NCI-H2171 (cell line): ENCODE measurements at places on chromosomes 2 and 18.

GRCh38 chr2:239853121-239853520 lies 172.0 kb downstream of the NDUFA10 start:
- DNase-seq: no peak

GRCh38 chr2:106068451-106068850 lies 125.7 kb downstream of the UXS1 start:
- DNase-seq: peak; percentile 81

DNA sequence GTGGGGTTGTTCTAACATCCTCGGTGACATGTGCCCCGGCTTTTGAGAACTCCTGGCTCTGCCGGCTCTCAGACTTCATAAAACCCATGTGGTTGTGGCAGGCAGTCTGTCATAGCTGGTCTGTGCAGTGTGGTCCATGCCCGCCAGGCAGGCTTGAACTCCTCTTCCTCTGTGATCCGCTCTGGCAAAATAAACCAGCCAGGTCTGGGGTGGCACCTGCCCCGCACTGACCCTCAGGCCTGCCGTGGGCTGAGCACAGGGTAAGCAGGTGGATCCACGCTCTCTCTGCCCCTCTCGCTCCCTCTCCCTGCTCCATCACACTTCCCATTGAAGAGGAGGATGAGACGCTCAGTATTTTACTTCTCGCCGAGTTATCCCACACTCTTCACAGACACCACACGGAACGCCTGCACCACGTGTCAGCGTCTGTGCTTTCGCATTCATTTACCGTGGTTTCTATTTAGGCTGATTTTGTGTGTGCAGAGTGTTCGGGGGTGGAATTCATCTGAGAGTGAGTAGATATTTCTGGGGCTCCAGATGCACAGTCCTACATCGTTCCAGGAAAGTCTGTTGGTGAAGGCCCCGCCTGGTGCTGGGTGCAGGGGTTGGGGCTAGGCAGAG lies 56.4 kb downstream of the RTP5 start:
- no peak for DNase-seq

GRCh38 chr2:206435742-206436141 lies 7.6 kb upstream of the ADAM23 start:
- no peak for DNase-seq

GRCh38 chr2:24680196-24680595 lies 113.0 kb downstream of the PTRHD1 start:
- DNase-seq: no peak

- no peak for DNase-seq
These were observed 416.6 kb upstream of the ACVR2A start for GRCh38 chr2:147428120-147428747.

DNA sequence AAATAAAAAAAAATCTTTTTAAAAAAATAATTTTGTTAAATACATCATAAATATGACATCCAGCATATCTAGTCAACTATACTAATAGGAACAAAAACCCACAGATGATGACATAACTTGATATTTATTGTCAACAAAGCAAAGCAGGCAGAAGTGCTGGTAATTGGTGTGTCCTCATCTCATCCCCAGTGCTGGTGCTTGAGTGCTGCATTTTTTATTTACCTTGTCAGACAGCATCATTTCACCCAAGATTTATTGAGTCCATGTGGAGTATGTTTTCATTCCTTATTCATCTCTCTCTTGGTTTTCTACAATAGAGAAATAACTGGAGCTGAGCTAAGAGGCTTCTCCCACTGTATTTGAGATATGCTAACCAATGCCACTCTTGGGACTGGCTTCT lies 191.6 kb upstream of the SLC14A2 start:
- DNase-seq: no peak

- DNase-seq: no peak
These were observed 468.7 kb upstream of the FANCL start for GRCh38 chr2:58709687-58710354.

GRCh38 chr2:14587119-14587518 lies 45.4 kb upstream of the LRATD1 start:
- DNase-seq: no peak
